ENCODE measurements at places on chromosomes 12 and 14.

- no peak overlapping the region for H3K27ac ChIP-seq
- H3K27me3 ChIP-seq, result no peaks in the 10 kb centered on the region
- H3K4me1 ChIP-seq, result no peaks in the 10 kb centered on the region
Observed at GRCh38 chr12:29333178-29333577, 47.8 kb downstream of the ERGIC2 start.

DNA sequence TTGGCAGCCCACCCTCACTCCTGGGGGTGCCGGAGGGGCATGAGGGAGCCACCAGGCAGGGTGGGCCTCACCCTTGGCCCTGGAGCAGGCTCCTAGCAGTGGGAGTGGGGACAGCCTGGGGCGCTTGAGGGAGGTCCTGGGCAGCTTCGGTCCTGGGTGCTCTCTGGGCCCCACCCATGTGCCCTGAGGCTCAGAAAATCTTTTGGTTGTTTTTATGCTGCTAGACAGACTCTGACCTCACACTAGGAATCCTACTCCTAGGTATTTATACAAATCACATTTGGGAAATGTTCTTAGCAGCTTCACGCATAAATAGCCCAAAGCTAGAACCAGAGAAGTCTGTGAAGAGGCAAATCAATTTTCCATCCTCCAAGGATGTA is 10.9 kb upstream of the ULK1 start:
- H3K27me3 ChIP-seq, result no peaks in the 10 kb centered on the region
- no peak for DNase-seq
- H3K4me3 ChIP-seq, result no peak overlapping the region
- no peak overlapping the region for H3K27ac ChIP-seq
- no peaks in the 10 kb centered on the region for H3K4me1 ChIP-seq
- no peaks in the 10 kb centered on the region for H3K36me3 ChIP-seq

- H3K4me1 ChIP-seq, result no peaks in the 10 kb centered on the region
- H3K27ac ChIP-seq, result no peak overlapping the region
- H3K27me3 ChIP-seq, result no peaks in the 10 kb centered on the region
Observed at GRCh38 chr12:97168804-97169203, 261.7 kb downstream of the NEDD1 start.

GRCh38 chr12:92312463-92312964 is 166.9 kb upstream of the BTG1 start:
- no peaks in the 10 kb centered on the region for H3K27me3 ChIP-seq
- H3K27ac ChIP-seq, result no peak overlapping the region
- H3K36me3 ChIP-seq, result no peaks in the 10 kb centered on the region
- DNase-seq, result no peak

DNA sequence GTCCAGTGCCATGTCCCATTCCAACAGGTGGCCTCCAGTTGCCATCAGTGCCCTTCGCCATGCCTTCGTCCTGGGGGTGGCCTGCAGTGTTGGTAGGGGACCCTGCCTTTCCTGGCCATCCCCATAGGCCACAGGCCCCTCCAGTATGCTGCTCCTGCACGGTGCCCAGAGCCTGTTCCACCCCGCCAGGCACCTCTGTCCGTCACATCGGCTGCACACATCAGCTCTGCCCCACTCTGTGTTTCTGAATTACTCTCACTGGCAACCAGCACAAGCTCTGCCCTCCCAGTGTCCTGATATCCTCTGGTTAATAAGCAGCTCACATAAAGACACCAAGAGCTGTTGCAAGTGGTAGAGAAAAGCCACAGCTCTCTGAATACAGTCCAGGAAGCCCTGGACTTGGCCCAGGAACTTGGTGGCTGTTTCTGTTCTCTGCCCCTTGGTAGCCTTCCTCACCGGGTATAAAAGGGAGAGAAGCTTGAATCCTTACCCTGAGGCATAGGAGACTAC is 31.3 kb upstream of the ATP2A2 start:
- no peaks in the 10 kb centered on the region for H3K27me3 ChIP-seq
- no peak overlapping the region for H3K4me3 ChIP-seq
- H3K4me1 ChIP-seq, result peaks cover 10% of the 10 kb centered on the region
- no peak for DNase-seq

DNA sequence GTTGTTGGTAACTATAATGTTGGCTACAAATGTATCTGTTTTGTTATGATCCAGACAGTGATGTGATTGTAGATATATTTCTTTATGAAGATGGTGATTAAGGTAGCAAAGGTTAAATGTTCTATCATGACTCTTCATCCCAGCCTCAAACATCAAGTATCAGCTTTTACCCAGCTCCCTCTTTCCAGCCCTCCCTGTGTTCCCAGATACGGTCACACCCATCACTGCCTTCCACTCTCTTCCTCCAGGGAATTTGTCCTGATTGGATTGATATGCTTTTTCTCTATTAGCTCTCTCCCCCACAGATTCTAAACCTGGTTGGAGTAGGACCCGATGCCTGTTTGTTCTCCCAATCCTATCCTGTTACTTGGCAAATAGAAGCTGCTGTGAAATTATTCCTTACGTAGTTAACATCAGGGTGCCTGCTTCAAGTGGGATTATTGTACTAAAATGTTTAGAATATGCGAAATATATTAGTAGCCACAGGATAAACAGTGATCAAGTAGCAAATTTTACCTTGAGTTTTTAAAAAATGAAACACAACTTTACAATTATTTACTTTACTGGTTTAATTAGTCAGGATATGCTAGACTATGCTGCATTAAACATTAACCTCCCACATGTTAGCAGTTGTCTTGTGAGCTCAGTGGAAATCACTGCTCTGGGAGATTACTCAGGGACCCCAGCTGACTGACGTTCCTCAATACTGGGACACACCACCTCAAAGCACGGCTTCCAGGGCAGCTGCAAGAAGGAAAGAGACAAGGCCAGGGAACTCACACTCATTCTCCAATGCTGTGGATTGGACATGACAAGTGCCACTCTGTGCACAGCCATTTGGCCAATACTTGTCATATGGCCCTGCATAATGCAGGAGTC is 165.3 kb downstream of the ALX1 start:
- H3K27me3 ChIP-seq, result no peaks in the 10 kb centered on the region
- no peaks in the 10 kb centered on the region for H3K4me1 ChIP-seq
- no peaks in the 10 kb centered on the region for H3K36me3 ChIP-seq

DNA sequence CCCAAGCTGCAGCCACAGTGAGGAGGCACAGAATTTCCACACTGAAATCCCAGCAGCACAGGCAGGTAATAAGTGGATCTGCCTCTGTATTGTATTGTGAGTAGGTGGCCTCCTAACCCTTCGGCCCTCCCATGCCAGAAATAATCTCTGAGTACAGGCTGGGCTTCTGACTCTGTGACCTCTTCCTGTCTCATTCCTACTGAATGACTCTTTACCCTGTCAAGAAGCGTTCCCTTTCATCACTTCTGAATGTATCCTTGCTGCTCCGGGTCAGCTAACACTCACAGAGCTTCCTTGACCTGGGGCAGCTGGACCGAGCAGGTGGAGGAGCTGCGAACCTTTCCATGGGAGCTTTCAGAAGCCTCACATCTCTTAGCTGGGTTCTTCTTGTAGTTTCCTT is 119.6 kb downstream of the SLC8A3 start:
- H3K4me3 ChIP-seq, result no peak overlapping the region
- no peaks in the 10 kb centered on the region for H3K36me3 ChIP-seq
- H3K4me1 ChIP-seq, result peaks cover 15% of the 10 kb centered on the region
- H3K27me3 ChIP-seq, result no peaks in the 10 kb centered on the region
- DNase-seq, result no peak

- H3K4me1 ChIP-seq, result no peaks in the 10 kb centered on the region
- H3K36me3 ChIP-seq, result peaks cover 23% of the 10 kb centered on the region
- H3K27ac ChIP-seq, result no peak overlapping the region
- H3K27me3 ChIP-seq, result no peaks in the 10 kb centered on the region
- H3K4me3 ChIP-seq, result no peak overlapping the region
Observed at GRCh38 chr14:55038708-55039107, 11.7 kb downstream of the SOCS4 start.

GRCh38 chr14:100271247-100271939 is 32.4 kb downstream of the YY1 start:
- peaks cover 12% of the 10 kb centered on the region for H3K36me3 ChIP-seq
- no peak overlapping the region for H3K4me3 ChIP-seq
- H3K27me3 ChIP-seq, result no peaks in the 10 kb centered on the region
- DNase-seq, result no peak
- no peaks in the 10 kb centered on the region for H3K4me1 ChIP-seq

GRCh38 chr12:70962226-70962794 is 41.8 kb upstream of the PTPRR start:
- H3K4me1 ChIP-seq, result no peaks in the 10 kb centered on the region
- no peaks in the 10 kb centered on the region for H3K36me3 ChIP-seq
- H3K4me3 ChIP-seq, result no peak overlapping the region
- H3K27me3 ChIP-seq, result no peaks in the 10 kb centered on the region
- DNase-seq, result no peak

DNA sequence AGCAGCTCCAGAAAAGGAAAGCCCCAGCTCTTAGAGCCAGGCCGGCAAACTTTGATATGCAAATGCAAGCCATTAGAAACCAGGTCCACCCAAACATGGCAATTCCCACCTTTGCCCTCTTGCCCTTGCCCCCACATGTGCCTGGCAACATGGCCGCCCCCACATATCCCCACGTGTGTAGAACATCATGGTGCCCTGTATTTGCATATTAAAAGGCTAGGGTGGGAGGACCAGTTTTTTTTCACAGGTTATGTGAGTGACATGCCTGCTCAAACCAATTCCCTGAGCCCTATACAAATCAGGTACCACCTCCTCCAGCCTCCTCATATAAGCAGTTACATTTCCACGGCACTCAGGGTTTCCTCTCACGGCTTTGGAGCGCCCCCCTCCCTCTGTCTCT is 6.1 kb upstream of the ALDH1L2 start:
- no peak overlapping the region for H3K4me3 ChIP-seq
- no peak overlapping the region for H3K27ac ChIP-seq
- no peaks in the 10 kb centered on the region for H3K4me1 ChIP-seq
- DNase-seq, result no peak

DNA sequence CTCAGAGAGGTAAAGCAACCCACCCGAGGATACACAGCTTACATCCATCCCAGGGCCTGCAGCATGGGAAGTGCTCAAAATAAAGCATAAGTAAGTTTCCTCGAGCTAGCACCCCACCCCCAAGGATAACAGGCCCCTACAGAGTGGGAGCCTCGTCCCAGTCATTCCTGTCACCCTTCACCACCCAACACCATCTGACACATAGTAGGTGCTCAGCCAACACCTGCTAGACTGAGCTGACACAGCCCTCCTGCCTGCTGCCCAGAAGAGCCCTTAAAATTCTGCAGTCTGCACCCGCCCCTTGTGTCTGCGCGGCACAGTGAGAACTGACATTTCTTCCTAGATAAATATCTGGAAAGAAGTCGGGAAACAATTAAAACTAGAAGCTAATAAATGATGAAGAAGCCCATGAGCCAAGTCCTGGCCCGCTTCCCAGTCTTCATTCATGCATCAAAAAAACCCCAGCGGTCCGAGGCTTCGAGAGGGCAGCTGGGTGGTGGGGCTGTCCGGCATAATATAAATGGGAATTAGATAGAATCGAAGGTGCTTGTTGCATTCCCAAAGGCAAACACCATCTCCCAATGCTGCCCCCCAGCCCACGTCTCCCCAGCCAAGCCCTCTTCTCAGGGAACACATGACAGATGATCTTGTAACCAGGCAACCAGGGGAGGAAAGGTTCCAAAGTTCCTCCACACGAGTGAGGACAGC is 76.2 kb downstream of the BCL11B start:
- DNase-seq, result no peak
- H3K27me3 ChIP-seq, result peaks cover 98% of the 10 kb centered on the region
- no peak overlapping the region for H3K27ac ChIP-seq

DNA sequence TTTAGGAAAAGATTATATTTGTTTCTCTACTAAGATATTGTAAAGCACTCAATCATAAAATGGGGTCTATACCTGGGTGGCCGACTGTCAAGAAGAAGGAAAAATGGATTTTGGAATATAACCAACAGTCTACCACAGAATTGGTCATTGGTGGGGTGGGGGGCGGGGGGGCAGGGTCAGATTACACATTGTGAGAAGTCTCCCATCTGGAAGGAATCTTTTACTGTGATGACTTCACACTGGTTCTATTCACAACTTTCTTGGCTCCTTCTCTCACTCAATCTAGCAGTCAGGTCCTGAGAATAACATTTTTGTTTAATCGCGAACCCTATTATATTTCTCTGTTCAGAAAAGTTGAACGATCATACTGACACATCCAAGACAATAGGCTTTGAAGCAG is 8.7 kb upstream of the CLEC4E start:
- no peak for DNase-seq
- no peaks in the 10 kb centered on the region for H3K36me3 ChIP-seq
- H3K27me3 ChIP-seq, result no peaks in the 10 kb centered on the region
- no peak overlapping the region for H3K4me3 ChIP-seq

- H3K36me3 ChIP-seq, result no peaks in the 10 kb centered on the region
- DNase-seq, result no peak
- peaks cover 8% of the 10 kb centered on the region for H3K4me1 ChIP-seq
Observed at GRCh38 chr12:40106202-40106533, 287 bp upstream of the SLC2A13 start.

- no peak overlapping the region for H3K4me3 ChIP-seq
- peaks cover 15% of the 10 kb centered on the region for H3K4me1 ChIP-seq
- H3K36me3 ChIP-seq, result no peaks in the 10 kb centered on the region
- DNase-seq, result no peak
Observed at GRCh38 chr14:75254901-75255584, 23.6 kb upstream of the FOS start.

DNA sequence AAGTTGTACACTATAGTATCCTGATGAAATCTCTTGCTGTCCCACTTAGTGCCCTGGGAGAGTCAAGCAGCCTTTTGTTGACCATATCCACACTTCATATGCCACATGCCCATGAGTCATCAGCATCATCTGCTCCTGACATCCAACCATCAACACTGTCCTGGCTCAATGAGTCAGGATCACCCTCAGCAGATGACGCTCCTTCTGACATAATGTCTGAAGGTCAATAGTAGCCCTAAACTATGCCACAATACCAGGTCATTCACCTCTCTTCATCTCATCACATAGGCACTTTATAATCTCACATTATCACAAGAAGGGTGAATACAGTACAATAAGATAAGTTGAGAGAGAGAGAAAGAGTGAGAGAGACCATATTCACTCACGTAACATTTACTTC is 369.0 kb upstream of the FAR2 start:
- H3K4me3 ChIP-seq, result no peak overlapping the region
- H3K27me3 ChIP-seq, result no peaks in the 10 kb centered on the region
- no peak overlapping the region for H3K27ac ChIP-seq
- DNase-seq, result no peak

- H3K27ac ChIP-seq, result no peak overlapping the region
- no peak overlapping the region for H3K4me3 ChIP-seq
- no peaks in the 10 kb centered on the region for H3K27me3 ChIP-seq
- H3K4me1 ChIP-seq, result no peaks in the 10 kb centered on the region
- no peaks in the 10 kb centered on the region for H3K36me3 ChIP-seq
- DNase-seq, result no peak
Observed at GRCh38 chr12:96083020-96083719, 47.8 kb upstream of the LTA4H start.

GRCh38 chr12:132439333-132439904 is 50.5 kb upstream of the FBRSL1 start:
- no peak overlapping the region for H3K4me3 ChIP-seq
- DNase-seq, result no peak
- no peak overlapping the region for H3K27ac ChIP-seq
- H3K27me3 ChIP-seq, result peaks cover 27% of the 10 kb centered on the region
